ENCODE measurements at places on chromosomes 1 and 21. TPM values are rescaled to one million over a fixed set of nuclear protein-coding genes. Genes with fewer than 3 reads are reported as not detected.

Gene KRTAP21-3
- not detected for total RNA-seq

DNA sequence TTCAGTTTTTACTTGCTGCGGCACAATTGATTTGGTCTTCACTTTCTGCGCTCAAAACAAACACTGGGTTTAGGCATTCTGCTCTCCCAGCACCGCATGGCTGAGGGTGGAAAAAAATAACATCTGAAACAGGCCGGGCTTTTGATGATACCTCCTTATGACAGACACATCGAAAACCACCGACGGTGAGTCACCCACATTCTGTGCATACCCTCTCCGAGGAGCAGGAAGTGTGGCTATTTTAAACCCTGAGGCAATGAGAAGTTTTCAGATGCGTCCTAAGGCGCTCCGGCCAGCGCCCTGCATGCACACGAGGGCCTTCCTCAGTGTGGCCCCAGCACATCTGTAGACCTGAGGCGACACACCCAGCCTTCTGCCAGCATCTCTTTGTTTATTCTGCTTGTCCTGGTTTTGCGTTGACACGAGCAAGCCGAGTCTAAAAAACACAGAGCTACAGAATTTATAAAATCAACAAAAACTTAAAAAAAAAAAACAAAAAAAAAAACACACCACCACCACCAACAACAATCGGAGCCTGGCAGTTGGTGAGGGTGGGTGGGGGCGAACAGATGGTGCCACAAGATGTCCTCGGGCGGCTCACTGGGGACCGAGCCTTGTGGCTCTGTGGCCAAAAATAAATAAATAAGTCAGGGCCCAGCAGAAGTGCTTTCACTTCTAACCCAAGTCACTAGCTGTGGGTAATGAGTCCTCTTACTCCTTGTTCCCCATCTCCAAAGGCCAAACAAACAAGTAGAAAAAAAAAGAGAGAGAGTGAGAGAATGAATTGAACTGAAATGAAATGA lies 162.6 kb upstream of the IRF2BP2 start:
- peak; percentile 64 for DNase-seq
- peaks cover 6% of the 10 kb centered on the region for H3K27me3 ChIP-seq
- peak overlapping the region; percentile 96 for H3K27ac ChIP-seq
- peaks cover 45% of the 10 kb centered on the region for H3K4me1 ChIP-seq
- peak overlapping the region; percentile 45 for H3K4me3 ChIP-seq
- no peaks in the 10 kb centered on the region for H3K36me3 ChIP-seq

Gene RGSL1
- total RNA-seq = not detected

Gene AGPAT3
- total RNA-seq = 12.6 TPM

GRCh38 chr1:150997949-150998348 lies 8.8 kb downstream of the MINDY1 start:
- H3K4me3 ChIP-seq = no peak overlapping the region
- peaks cover 7% of the 10 kb centered on the region for H3K4me1 ChIP-seq
- H3K27ac ChIP-seq = no peak overlapping the region
- H3K27me3 ChIP-seq = peaks cover 2% of the 10 kb centered on the region

Gene IKBKE
- 0.20 TPM for total RNA-seq

Gene ICOSLG
- total RNA-seq = 0.37 TPM

Measured in glutamatergic neuron (in vitro differentiated cells).